ENCODE measurements at places on chromosomes 1 and 21.
A peak's percentile ranks its signal among the peaks of the same experiment; 100 is the strongest.

GRCh38 chr1:184392067-184392466 is 5.2 kb downstream of the C1orf21 start:
- no peak for DNase-seq

DNA sequence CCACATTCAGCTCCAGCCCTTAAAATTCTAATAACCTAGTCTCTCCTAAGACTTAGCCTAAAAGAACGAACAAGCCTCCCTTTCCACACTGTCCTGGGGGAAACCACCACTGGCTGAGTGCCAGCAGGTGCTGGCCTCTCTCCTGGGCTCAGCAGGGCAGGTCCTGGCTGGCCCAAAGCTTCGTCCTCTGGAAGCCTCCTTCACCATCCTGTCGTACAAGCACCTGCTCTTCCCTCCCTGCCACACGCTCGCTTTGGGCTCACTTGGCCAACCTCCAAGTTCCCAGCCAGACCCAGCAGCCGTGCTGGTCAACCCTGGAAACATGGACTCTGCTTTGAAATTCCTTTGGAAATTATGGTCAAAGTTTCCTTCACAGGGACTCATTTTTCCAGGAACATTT is 58.2 kb upstream of the SLC25A33 start:
- no peak for DNase-seq

DNA sequence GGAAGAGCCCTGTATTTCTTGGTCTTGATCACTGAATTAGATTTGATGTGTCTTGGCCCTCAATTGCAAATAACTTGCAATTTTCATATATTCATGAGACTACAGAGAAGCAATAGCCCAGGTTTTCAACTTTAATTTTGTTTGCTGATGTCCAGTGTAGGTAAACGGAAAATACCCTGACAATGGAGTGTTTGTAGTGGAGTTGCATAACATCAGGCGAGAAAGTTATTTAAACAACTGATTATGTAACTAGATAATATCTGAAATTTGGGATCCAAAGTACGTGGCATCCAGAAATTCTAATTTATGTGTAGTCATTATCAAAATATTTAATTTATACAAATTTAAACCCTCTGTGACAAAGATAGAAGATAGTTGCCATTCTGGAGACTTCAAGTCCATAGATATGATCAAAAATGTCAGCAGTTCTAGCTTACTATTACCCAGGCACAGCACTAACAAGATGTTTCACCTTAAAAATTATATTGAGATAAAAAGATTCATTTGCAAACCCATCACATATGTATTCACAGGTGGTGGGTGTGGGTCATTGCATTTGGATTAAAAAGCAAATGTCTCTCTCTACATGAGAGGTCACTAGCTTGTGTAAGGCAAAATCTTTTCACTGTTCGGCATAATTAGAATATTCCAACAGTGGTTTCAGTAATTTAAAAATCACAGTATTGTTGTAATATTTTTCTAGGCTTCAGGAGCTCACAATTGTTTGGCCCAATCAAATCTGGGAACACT is 150.7 kb downstream of the KCTD3 start:
- DNase-seq: no peak

GRCh38 chr1:30749691-30750583 is 7.6 kb downstream of the LAPTM5 start:
- DNase-seq: no peak

- no peak for DNase-seq
These were observed 4.1 kb downstream of the GRHL3 start for GRCh38 chr1:24323281-24323680.

- DNase-seq: peak; percentile 41
These were observed 28.2 kb upstream of the FCRL4 start for GRCh38 chr1:157626099-157626498.

GRCh38 chr1:89850844-89851415 is 30.1 kb downstream of the LRRC8D start:
- DNase-seq: no peak

- DNase-seq: peak; percentile 29
These were observed 3.2 kb downstream of the FCRL2 start for GRCh38 chr1:157773493-157774350.

DNA sequence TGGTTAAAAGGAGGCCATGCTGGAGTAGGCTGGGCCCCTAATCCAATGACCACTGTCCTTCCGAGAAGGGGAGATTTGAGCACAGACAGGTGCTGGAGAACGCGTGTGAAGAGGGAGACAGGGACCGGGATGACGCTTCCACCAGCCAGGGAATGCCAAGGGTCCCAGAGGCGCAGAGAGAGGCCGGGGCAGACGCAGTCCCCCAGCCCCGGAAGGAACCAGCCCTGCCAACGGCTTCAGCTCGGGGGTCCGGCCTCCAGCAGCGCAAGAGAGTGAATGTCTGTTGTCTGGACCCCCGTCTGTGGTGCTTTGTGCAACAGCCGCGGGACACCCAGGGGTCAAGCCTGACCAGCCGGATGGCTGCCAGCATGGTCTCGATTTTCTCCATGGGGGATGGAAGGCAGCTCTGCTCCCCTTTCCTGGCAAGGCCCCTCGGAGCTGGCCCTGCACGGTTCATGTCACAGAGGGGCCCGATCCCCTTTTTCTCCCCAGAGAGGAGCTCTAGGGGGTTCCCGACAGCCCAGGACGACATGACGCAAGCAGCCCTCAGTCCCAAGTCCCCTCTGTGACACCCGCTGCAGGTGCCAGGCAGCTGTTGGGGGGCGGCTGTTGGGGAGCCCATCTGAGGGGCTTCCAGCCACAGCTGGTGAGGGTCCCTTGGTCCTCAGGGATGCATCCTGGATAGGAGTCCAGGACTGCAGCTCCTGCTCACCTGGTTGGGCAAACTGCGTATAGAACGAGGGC is 73.5 kb downstream of the SIK1 start:
- no peak for DNase-seq

DNA sequence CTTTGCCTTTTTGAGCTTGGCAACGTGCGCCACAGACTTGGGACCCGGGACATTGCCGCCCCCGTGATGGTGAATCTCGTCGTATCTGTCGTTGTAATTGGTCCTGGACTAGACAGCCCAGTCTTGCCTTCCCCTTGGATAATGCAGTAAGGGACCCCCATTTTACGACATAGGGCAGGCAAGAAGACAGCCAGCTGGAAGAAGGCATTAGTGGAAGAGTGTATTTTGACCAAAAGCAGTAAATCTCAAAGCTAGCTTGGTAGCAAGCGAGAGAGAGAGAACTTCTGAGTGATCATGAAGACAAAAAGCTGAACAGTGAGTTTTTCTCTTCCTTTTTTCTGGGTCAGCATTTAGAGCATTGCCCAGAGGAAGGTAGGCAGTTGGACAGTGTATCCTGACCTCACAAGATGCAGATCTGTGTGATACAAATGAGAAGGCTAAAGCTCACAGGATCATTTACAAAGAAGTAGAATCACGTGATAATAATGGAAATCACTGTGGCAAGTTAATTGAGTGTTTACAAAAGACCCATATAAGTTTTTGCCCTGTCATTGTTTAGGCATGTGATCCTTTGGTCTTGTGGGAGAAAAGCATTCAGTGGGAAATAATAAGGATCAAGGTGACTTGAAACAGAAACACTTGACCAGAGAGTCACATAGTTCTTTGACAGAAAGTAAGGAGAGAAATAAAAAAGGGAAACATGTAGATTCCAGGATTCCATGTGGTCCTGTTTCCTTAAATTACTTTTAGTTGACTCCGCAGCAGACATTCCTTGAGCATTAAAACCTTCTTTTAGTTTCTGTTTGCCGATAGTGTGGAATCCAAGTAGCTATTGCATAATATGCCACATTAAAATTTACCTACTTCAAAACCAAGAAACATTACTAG is 66.3 kb downstream of the CNST start:
- DNase-seq: no peak

DNA sequence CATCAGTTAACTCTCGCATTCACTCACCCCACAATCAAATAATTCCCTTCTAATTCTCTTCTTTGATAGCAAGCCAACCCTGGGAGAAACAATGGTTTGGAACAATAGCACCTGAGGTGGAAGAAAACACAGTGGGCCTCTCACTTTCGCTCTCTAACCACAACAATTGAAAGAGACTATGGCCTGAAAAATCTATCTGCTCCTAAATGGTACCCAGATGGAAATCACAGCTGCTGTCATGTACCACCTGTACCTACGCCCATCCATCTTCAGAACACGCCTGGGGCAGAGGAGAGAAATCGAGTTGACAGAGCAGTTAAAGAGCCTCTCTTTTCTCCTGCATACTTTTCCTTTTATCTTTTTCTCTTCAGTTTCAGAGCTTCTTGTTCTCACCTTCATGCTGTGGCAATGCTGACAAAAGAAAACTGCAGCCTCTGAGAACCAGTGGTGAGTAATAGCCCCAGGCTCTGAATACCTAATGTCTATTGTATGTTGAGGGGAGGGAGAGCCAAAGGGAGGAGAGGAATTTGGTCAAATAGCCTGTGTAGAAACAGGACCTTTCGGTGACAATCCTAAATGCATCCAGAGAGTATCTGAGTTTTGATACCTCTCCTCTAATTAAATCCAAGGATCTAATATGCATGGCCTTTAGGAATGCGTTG is 57.7 kb downstream of the ZC3H11B start:
- no peak for DNase-seq

DNA sequence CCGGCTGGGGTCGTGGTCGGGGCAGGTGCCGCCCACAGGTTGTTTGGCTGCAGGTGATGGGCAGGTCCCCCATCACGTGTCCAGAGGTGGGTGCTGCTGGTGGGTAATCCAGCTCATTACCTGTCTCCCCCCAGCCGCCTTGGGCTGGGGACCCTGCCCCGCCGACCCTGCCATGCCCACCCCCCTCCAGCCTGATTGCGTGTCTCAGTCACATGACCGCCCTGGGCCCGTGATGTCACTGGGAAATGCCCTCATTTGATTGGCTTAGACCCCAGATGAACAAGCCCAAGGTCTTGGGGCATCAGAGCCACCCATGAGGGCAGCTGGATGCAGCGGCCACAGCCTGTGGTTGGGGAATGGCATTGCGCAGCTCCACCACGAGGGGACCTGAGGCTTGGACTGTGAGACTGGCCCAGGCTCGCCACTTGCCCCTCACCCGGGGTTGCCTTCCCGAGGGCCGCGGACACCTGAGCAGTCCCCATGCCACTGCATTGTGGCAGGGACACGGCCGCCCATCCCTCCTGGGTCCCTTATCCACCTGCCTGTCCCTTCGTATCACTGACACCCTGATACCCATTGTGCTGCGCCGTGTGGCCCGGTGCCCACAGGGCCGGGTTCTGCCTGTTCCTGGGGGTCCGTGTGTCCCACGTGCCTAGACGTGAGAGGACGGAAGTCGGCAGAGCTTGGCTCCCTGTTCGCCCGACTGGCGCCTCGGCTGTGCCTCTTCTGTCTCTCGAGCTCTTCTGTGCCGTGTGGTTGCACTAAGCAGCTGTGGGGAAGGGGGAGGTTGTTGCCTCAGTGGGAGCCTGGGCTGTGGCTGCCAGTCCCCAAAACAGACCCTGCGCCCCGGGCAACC is 68.0 kb downstream of the FAAP20 start:
- no peak for DNase-seq

DNA sequence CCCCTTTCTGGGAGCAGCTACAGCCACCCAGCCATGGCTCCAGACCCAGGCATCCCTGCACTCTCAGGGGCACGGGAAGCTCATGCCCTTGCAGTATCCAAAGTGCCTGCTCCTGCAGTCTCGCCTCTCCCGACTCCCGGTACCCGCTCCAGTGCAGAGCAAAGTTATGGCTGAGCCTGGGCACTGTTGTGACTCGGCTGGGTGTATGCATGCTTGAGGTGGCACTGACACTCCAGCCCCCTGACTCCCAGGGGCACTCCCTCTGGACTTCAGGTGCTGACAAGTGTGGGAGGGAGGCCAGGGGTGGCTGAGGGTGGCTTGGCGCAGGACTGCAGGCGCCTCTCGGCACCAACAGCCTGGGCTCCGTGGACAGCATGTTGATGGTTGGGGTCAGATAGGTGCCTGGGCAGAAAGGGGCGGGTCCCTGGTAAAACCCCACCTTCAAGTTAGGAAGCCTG is 580.1 kb upstream of the ADGRL2 start:
- no peak for DNase-seq

DNA sequence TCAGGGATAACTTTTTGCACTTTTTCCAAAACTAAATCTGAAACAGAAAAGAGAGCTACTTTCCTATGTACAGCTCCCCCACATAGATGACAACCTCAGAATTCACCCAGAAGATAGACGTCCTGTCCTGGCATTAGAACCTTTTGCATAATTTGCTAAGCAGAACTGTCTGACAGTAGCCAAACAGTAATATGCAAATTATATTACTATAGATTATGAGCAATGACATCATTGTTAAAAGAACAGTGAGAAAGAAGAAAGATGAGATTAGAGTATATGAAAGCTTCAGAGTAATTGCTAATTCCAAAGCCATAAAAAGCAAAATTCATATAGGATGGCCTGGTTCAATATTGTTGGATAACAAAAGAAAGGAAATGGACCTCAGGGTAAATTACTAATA is 43.7 kb downstream of the SLC44A5 start:
- no peak for DNase-seq

DNA sequence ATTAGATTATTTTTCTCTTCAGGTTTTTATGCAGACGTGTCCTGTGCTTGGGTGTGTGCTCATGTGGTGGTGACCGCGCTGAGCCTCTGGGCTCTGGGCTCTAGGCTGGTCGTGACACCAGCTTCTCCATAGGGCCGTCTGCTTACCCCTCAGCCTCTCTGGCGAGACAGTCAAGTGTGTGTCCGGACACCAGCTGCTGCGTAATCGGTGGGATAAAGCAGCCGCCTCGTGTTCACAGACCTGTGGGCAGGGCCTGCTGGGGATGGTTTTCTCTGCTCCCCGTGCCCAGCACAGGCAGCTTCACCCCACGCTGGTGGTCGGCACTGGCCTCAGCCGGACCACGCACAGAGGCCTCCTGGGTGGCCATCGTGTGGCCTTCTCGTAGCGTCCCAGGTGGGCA is 33.6 kb upstream of the DIP2A start:
- no peak for DNase-seq

DNA sequence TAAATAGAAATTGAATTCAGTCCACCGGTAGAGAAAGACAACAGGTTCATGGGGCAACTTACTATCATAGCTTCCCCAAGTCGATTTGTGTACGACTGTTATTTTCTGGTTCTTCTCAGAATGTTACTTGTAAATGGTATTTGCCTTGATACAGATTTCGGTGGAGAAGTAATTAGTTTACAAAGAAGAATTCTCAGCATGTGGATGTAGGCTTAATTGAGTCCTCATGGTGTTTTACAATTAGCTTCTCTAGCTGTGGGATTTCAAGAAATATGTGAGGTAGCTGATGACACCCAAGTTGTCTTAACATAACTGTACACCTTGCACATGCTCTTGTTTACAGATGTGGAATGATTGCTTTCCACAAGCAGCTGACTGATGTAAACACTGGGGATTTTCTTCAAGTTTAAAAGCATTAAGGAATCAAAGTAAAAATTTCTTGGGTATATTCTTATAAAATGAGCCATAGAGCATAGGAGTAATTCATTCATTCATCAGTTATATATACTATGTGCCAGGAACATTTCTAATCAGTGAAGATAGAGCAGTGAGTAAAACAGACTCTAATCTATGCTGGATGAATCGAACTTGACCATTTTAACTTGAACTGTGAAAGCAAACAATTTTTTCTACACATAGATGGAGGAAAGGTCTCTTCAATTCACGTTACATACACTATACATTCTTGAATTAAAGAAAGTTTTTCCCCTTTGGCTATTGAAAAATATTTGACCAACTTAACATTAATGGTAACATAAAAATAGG is 1.4 kb downstream of the MACO1 start:
- no peak for DNase-seq

GRCh38 chr1:12040457-12041051 is 21.3 kb downstream of the MIIP start:
- DNase-seq: peak; percentile 57

GRCh38 chr1:151968058-151968457 is 25.6 kb downstream of the S100A10 start:
- DNase-seq: peak; percentile 60

GRCh38 chr1:200302921-200303290 is 106.9 kb downstream of the ZNF281 start:
- no peak for DNase-seq

- no peak for DNase-seq
These were observed 62.3 kb upstream of the RCOR3 start for GRCh38 chr1:211196880-211197279.
